ENCODE measurements at places on chromosomes 11 and 22.

- DNase-seq, result no peak
These were observed 95.3 kb upstream of the OR9G4 start for GRCh38 chr11:56843816-56844215.

DNA sequence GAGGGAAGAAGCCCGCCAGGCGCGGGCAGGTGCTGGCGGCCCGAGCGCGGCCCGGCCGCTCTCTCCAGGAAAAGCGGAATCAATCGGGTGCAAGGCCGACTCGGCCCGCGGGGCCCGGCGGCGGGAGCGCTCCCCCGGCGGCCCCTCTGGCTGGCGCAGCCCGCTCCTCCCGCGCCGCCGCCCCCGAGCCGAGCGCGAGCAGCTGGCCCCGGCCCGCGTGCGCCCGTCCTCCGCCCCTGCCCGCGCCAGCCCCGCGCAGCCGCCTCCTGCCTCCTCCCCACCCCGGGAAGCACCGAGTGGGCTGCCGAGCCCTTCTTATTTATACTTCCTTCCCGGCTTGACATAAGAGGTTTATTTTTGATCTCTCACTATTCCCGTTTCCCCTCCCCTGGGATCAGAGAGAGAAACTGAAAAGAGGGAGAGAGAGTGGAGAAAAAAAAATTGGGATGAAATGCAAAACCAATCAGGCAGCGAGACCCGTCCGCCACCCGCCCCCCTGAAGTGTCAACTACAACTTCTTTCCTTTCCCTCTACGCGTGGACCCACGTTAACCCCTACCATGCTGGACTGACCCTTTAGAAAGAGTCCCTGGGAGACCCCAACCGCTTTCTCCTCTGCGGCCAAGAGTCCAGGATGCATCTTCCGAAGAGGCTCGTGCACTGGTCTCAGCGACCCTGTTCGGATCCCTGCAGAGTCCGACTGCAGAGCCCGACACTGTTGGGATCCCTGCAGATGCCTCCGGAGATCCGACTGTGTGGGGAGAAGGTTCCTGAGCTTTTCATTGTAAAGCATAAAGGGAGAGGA lies at the start of gene ADAMTS8:
ADAMTS8 (minus strand) TSS at position 294 of the 804 bp plus-strand sequence. CDS start 323 bp downstream, outside the sequence.
- DNase-seq, result no peak

GRCh38 chr11:63814383-63814736 lies 1.1 kb downstream of the SPINDOC start:
- no peak for DNase-seq

DNA sequence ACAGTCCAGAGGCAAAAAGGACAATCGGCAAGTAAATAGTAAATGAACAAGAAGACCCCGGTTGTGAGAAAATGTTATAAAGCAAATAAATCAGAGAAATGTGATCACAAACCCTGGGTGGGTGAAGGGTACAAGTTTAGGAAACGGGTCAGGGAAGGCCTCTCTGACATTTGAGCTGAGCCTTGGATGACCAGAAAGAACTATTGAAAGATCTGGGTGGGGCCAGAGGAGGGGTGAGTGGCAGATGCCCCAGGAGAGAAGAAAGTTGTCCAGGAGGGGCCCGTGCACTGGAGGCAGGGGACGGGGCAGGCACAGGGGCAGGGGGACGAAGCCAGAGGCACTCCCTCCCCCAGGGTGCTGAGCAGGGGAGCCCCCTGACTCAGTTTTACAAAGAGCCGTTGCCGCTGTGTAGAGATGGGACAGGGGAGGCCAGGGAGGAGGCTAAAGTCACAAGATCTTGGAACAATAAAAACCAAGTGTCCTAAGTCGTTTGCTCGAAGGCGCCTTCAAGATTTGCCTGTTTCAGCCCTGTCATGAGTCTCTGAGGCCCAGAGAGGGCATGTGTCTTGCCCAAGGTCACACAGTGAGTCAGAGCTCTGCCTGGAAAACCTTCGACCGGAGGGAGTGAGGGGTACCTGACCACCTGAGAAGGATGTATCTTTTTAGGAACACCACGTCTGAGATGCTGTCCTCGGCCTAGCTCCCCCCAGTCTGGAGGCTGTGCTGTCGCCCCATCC lies 10.8 kb upstream of the PDGFB start:
- DNase-seq, result no peak

- DNase-seq, result no peak
These were observed 151.8 kb upstream of the GRIA4 start for GRCh38 chr11:105458071-105458470.

- DNase-seq, result no peak
These were observed 4.0 kb downstream of the ANKRD13D start for GRCh38 chr11:67293090-67293489.

DNA sequence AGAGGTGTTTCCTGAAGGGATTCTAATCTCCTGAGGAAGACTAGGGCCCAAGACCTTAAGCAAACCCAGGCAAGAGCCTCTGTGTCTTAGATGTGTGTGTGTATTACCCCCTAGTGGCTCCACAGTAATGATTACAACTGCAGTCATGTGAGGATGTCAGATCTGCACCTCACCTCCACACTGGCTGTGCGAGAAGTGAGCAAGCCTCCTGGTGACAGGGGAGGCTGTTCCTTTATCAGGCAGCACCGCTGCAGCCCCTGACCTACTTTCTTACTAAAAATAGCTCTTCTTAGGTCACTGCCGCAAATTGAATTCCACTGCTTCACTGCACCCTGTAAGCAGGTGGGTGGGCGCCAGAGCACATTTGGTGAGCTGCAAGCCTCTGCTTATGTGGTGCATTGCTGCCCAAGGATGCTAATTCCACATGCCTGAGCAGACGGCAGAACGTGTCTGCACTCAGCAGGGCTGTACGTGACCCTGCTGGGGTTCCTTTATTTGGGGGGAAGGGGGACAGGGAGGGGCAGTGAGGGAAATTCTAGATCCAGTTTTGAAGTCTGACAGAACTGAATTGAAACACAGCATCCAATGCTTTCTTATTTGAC lies 112.4 kb downstream of the KCNC1 start:
- no peak for DNase-seq

DNA sequence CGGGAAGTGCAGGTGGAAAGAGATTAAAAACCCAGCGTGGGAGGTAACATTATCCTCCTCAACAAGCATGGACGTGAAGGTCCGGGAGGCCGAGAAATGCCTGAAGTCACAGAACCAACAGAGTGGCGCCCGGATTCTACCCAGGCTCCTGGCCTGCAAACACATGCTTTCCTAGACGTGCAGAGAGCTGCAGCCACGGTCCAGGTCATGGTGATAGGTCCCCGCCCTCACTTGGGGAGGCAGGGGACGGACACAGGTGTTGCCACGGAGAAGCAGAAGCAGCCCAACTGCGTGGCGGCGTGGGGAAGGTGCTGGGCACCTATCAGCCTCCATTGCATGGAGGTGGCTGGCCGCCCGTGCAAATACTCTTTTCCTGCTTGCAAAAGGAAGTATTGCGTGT lies 148.8 kb downstream of the MPPED1 start:
- DNase-seq, result no peak

DNA sequence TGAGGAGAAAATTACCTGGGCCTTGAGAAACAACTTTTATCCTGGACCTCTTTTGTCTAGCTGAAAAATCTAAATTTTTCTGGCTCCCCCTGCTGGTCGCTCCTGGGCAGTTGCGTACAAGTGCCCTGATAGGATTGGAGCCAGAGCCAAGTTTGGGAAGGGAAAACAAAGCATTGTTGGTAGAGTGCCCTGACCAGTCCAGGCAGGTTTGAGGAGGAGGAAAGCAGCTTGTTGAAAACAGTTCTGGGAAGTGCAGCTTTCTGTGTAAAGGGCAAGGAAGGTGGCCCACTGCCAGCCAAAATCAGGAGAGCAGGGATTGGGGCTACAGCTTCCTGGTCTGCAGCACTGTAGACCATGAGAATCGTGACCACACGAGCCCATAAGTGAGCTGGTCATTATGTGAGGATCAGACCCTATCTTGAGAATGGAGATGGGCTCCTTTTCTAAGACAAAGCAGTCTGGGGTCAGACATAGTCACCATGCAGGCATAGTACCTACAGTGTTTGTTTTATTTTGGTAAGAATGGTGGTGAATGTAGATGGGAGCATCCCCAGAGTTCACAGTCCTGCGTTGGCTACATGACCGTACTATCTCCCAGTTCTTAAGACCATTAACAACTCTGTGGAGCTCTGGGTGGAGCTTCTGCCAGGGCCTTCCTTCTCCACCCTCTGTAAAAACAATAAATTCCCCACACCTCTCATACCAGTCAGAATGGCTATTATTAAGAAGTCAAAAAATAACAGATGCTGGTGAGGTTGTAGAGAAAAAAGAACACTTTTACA lies 21.3 kb upstream of the PIK3IP1 start:
- DNase-seq, result peak; percentile 56

GRCh38 chr11:107848345-107848744 lies 10.2 kb downstream of the SLC35F2 start:
- DNase-seq, result no peak

DNA sequence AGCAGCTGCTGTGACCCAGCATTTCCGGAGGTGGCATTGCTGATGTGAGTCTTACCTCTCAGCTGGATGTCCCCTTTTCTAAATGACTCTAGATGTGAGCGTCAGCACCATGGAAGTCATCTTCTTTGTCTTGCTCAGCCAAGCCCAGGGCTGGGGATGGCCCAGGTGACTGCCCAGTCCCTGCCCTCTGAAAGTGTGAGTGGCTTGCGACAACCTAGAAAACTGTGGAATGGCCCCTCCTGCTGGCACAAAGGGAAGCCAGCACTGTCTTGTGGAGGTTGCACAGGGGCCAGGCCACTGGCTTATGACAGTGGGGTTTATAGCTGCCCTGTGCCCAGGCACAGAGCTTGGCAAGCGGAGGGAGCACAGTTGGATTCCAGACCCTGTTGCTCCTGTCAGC lies 6.2 kb downstream of the TUB start:
- DNase-seq, result no peak

- DNase-seq, result no peak
These were observed 96.0 kb upstream of the ARHGAP20 start for GRCh38 chr11:110808248-110808647.

DNA sequence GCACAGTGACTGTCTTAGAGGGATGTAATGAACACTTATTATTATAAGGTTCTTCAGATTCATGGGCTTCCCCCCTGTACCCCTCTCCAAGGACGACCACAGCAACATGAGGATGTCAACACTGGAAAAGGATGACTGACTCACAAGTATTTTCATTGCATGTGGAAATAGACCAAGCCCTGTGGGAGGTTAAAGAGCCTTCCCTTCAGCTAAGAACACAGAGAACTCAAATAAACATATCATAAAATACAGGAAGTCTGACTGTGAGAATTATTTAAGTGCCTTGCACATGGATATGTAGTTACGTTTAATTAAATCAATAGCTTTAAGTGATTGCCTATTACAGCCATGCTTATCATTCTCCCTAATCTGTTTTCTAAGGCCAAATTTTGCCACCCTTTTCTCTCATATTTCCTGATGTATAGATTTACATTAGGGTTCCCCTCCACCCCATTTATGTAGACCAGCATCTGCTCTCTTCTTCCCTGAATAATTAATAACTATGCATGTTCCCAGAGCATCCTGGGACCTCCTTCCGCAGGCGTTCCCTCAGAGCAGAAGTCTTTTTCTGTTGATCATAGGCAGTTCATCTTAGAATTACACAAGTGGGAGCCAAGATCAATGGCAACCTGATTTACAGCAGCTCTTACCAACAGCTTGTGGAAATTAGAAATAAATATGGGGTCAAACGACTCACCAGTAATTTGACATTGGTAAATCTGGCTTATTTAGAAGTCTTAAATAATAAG lies 226.9 kb downstream of the OPCML start:
- DNase-seq, result no peak

DNA sequence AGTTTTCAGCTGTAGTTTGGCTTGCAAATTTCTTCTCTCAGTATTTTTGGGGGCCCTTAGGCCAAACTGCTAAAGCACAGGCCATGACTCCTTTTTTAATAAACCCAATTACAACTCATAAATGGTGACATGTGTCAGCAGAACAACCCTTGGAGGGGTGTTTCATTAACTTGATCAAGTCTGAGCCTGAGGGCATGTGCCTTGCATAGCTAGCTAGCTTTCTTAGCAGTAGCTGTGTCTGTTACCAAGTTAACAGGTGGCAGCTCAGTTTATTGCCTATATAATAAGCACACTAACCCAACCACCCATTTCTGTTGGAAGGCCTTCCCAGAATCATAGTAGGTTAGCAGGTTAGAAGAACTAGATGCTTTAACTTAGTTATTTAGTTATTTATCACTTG lies 950.3 kb upstream of the CCDC90B start:
- DNase-seq, result no peak

GRCh38 chr11:428295-428694 lies 13.5 kb upstream of the SIGIRR start:
- no peak for DNase-seq

- DNase-seq, result no peak
These were observed 63.7 kb downstream of the PPP6R3 start for GRCh38 chr11:68524213-68524612.

GRCh38 chr22:45531441-45532234 lies 29.0 kb downstream of the FBLN1 start:
- no peak for DNase-seq

DNA sequence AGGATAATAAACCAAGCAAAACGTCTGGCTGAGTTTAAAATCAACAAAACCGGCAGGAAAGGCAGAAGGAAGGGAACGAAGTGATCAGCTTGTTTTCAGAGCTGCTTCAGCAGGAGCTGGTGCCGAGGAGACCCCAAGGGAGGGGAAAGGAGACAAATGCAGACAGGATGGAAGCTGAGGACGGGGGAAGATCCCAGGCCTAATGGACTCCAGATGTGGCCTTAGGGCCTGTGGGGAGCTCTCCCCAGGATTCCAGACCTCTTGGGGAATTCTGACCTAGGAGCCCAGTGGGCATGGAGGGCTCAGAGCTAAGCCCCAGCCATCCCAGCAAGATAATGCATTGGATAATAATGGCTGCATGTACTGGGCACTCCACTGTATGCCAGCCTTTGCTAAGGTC lies 211.4 kb upstream of the NARS2 start:
- no peak for DNase-seq

- no peak for DNase-seq
These were observed 148.8 kb downstream of the FEZ1 start for GRCh38 chr11:125347261-125347585.

- no peak for DNase-seq
These were observed 14.1 kb upstream of the KIAA0930 start for GRCh38 chr22:45254789-45255278.

DNA sequence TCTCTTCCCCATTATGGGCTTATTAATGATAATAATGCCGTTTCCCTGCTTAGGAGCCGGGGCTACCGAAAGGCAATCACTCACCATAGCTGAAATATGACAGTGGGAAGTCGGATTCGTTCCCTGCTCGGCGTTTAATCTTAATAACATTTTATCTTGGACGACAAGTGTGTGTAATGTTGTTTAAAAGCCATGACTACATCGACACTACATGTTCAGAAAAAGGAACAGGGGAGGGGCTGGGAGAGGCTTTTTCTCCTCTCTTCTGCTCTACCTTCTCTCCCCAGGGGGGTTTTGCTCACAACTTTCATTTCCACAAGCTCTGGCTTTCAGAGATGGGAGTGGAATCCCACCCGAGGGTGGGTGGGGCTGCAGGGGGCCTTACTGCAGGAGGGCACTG lies 105.5 kb downstream of the DSCAML1 start:
- DNase-seq, result no peak

- no peak for DNase-seq
These were observed 7.4 kb downstream of the EHD1 start for GRCh38 chr11:64870893-64871466.
